ENCODE measurements at places on chromosomes 4 and X. TPM values are rescaled to one million over a fixed set of nuclear protein-coding genes. Genes with fewer than 3 reads are reported as not detected.

Gene WDR17
- 0.92 TPM for total RNA-seq

Gene LRCH2
- total RNA-seq: not detected

Gene RASL11B
- total RNA-seq: 0.44 TPM

Gene FGD1
- total RNA-seq: 0.13 TPM

Gene LEF1
- total RNA-seq: 776 TPM

Gene DGAT2L6
- not detected for total RNA-seq

Gene ATP6AP2
- 74.1 TPM for total RNA-seq

Gene RAB9B
- 0.26 TPM for total RNA-seq

Gene FGFBP1
- total RNA-seq: not detected

Gene DCHS2
- 0.44 TPM for total RNA-seq

Gene FRAS1
- total RNA-seq: not detected

Gene FGFR3
- 0.70 TPM for total RNA-seq

Gene ADH7
- total RNA-seq: not detected

Gene TMSB15A
- total RNA-seq: not detected

Gene JCHAIN
- 8.9 TPM for total RNA-seq

- no peak for DNase-seq
Measured at GRCh38 chr4:106194801-106195200, 121.2 kb downstream of the TBCK start.

DNA sequence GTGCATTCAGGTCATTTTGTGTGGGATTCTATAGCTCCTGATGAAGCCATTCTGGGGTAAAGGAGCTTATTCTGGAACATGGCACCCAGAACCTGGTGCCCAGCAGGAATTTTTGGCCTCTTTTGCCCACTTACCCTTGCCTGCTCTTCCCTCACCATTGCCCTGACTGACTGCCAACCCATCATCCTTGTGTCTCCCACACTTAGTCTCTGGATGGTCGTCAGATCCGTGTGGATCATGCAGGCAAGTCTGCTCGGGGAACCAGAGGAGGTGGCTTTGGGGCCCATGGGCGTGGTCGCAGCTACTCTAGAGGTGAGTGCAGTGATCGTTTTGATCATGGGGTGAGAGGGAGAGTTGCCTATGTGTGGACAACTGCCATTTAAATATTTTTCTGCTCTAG is 1.8 kb downstream of the RBM3 start:
- DNase-seq: no peak

- DNase-seq: no peak
Measured at GRCh38 chr4:90318193-90318592, 191.0 kb downstream of the CCSER1 start.

GRCh38 chr4:174217273-174218126 is 66.0 kb downstream of the FBXO8 start:
- no peak for DNase-seq

GRCh38 chr4:102348701-102349100 is 3.4 kb upstream of the SLC39A8 start:
- DNase-seq: no peak

DNA sequence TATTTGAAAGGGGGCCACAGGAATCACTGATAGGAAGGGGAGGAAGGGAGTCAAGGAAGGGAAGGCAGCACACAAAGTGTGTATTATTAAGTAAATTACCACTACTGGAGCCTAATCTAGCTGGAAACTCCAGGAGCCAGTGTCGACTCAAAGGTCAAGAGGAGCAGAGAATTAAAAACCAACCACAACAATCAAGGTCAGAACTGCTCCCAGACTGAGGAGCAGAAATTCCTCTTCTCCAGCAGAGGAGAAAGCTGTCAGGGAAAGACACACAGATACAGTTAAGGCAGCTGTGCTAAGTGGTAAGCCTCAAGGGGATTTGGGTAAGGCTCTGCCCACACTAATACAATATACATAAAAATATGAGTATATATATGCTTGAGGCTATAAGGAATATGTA is 87.5 kb upstream of the PTPN13 start:
- DNase-seq: no peak

DNA sequence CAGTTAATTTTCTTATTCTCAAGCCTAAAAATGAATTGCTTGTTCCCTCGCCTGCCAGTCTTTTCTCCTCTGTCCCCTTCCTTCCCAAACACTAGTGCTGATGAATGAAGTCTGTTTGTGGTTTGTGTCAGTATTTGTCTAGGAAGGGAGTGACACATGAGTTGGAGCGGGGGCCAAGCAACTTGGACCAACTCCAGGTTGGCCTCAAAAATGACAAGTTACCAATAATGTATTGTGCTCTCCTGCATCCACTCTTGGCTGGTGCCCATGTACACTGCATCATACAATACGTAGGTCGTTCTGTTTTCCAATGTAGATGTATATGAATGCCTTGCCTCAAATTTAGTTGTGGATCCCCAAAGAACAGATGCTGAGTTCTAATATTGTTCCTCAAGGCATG is 223.0 kb upstream of the GPC4 start:
- no peak for DNase-seq

DNA sequence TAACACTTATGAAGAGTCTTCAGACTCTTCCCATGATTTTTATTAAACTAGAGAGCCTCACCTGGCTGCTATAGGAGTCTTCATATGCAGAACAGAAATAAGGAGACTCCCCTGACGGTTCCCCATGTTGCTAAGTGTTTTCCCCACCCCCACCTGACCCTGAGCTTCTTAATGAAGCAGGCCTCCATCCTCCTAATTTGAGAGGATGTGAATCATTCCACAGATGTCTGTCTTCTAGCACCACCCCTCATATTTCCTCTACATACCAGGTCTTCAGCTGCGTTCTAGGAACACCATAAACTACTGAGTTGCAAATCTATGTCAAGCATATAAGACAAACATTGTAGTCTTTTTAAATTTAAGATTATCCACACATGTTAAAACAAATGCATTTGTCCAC is 36.9 kb downstream of the RP2 start:
- no peak for DNase-seq

DNA sequence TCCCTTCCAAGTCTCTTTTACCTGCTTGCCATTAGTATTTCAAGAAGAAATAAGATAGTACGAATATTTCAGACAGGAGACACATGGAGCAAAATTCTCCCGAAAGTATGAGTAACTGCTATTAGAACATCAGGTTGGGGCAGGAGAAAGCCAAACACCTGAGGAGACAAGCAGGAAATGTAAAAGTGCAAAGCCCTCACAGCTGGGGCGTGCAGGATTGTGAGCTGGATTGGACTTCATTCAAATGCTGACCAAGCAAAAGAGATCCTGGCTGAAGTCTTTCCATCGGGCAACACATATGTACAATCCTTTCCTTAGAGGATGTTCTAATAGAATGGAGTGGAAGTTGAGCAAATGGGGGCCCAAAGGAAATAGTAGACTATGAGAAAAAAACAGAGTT is 76.8 kb downstream of the DTHD1 start:
- DNase-seq: no peak

- DNase-seq: no peak
Measured at GRCh38 chrX:141958675-141959074, 55.0 kb downstream of the MAGEC1 start.

- DNase-seq: no peak
Measured at GRCh38 chrX:110050386-110050785, 47.5 kb downstream of the TMEM164 start.

DNA sequence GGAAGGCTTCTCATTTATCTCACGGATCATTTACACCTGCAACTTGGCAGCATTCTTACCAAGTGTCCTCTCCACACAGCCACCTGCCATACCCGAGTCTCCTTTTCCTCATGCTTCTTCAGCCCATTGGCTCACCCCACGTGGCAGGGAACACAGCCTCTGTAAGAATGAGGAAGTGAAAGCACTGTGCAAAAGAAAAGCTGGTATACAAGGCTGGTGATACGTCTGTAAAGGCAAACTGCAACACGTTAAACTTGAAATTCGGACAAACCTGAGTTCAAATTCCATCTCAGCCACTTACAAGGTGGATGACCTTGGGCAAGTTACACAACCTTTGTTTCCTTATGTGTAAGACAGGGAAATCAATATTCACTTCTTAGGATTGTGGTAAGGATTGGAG is 164.0 kb upstream of the RASGEF1B start:
- DNase-seq: no peak

GRCh38 chr4:113607147-113607720 is 154.3 kb downstream of the CAMK2D start:
- DNase-seq: no peak

- no peak for DNase-seq
Measured at GRCh38 chr4:47536966-47537365, 51.9 kb downstream of the ATP10D start.

- no peak for DNase-seq
Measured at GRCh38 chr4:21420166-21420565, 528.4 kb downstream of the KCNIP4 start.

DNA sequence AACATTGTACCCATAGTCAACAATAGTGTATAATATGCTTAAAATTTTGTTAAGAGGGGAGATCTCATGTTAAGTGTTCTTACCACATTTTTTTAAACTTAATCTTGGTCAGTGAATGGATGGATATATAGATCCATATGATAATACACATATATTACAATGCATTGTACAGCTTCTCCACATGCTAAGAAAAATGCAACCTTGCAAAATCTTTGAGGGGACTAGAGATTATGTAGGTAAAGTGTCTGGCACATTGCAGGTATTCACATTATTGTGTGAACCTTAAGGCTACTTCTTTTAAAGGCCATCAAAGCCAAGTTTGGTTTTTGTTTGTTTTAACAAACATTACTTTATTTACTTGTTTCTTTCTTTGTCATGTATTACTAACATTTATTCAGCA is 10.4 kb upstream of the GPC3 start:
- DNase-seq: no peak

DNA sequence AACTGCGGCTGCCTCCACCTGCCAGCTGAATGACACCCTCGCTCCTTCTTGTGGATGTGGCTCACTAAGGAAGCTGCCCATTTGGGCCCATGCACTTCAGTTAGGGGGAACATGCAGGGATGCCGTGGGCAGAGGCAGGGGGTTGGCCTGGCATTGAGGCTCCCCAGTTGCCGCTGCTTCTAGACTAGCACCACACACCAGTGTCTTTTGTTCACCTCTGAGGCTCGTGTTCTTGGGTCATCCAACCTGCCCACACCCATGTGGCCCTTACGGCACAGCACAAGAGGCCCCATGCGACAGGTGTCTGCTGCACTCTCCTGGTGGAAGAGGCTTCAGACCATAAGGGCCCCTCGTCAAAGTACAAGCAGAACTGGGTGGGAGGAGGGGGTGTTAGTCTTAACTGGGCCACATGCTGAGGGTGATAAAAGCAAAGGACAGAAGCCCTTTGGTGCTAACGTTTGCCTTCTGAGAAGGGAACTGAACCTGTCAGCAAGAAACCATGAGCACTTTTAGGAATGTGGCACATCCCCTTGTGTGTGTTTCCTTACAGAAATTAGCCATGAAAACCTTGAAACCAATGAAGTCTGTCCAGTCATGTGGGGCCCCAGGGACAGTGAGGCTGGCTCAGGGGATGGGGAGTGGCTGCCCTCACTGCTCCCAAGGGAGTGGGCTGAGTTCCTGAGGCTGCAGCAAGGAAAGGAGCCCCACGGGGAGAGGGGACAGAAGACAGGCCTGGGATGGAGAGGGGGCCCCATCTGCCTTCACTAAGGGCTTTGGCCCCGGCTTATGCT is 39.2 kb downstream of the MAP7D3 start:
- DNase-seq: no peak

GRCh38 chr4:169618986-169619385 is 1.4 kb upstream of the CLCN3 start:
- no peak for DNase-seq

DNA sequence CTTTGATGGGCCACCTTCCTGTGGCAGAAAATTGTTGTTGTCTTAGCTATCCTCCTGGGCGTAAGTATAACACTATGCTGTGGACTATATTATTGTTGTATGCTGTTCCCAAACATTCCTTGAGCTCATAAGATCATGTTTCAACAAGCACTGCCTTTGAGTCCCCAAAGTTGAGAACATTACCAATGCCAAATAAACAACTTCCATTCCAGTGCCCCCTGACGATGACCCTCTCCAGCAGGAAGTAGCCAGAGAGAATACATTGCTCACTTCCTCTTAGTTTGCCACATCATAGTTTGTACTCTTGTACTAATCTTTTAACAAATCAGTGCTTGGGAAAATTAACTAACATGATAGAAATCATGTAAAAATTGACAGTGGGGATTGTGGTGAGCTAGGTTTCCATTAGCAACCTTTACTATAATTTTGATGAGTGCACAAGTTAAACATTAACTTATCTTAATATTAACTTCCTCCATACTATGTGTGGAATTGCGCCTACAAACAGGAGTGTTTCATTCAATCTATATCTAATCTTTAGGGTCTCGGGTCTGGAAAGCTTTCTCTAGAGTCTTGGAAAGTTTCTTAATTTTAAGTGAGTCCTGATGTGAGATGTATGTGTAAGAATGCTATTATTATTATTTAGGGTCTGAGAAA is 20.3 kb upstream of the DHX15 start:
- no peak for DNase-seq

DNA sequence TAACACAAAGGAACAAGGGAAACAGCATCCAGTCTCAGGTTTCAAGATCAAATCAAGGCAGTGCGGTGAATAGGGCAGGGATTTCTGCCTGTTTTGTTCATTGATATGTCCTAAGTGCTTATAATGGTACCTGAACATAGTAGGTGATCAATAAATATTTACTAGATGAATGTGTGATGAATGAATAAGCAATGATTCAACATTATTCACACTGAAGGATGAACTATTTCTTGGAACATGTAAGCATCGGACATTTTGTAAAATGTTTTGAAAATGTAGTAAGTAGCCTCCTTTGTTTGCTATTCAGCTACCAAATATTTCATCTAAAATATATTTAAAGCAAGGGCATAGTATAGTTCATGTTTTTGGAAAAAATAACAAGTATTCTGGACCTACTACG is 67.8 kb downstream of the USP38 start:
- no peak for DNase-seq

DNA sequence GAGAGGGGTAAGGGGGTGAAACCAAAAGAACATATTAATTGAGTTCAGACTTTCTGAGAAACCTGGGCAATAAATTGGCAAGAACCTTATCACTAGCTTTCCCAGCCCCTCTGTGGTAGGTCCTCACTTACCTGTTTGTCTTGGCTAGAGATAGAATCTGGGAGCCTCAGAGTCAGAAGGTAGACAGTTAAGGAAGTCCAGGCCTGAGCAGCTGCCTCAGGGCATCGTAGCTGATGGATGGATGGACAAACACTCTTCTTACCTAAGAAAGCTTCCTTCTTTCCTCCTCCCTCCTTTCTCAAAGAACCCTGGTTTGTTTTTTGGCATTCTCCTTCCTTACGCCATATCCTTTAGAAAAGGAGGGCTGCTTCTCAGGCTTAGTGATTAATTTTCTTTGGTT is 24.4 kb downstream of the FRAS1 start:
- no peak for DNase-seq

- DNase-seq: peak; percentile 2
Measured at GRCh38 chrX:38561951-38562719, 793 bp downstream of the TSPAN7 start.

GRCh38 chr4:155693015-155693663 is 26.5 kb downstream of the GUCY1A1 start:
- no peak for DNase-seq
